ENCODE measurements at places on chromosomes 6 and 20.

DNA sequence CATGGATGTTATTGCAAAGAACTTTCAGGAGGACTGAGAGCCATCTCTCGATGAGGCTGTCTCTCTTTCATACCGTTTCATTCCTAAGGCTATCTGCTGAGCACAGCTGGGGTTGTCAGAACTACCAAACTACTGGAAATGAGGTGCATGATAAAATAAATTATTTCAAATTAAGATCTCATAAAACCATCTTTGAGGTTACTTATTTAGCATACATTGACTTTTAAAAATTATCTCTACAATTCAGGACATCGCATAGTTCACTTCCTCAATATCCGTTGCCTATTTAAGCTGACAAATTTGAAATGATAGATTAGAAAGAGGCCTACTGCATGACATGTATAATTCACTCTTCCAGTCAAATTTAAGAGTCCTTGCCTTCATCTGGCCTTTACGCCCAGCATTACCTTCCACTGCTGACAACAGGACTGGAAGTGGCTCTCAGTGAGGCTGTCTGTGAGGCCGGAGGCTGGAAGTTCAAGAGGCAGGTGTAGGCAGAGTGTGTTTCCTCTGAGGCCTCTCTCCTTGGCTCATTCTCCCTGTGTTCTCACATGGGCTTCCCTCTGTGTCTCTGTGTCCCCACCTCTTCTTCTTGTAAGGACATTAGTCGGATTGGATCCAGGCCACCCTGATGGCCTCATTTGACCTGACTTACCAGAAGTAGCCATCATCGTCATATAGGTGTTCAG lies 12.8 kb upstream of the DUSP22 start:
- DNase-seq: no peak

DNA sequence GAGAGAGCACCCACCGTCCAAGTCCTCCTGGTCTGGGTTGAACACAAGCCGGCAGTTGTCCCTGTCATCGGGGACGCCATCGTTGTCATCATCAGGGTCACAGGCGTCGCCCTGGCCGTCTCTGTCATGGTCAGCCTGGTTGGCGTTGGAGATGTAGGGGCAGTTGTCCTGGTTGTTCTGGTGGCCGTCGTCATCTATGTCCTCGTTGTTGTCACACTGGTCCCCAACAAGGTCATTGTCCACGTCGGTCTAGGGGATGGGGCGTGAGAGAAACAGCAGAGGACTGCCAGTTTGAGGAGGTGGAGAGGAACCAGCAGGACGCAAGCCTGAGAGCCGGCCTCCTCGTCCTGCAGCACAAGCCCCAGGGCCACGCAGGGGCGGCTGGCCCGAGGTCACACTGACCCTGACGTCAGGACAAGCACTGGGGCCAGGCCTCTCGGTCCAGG lies 28.5 kb downstream of the THBS2 start:
- no peak for DNase-seq

GRCh38 chr6:83590416-83590815 lies 78.1 kb downstream of the PRSS35 start:
- DNase-seq: no peak

DNA sequence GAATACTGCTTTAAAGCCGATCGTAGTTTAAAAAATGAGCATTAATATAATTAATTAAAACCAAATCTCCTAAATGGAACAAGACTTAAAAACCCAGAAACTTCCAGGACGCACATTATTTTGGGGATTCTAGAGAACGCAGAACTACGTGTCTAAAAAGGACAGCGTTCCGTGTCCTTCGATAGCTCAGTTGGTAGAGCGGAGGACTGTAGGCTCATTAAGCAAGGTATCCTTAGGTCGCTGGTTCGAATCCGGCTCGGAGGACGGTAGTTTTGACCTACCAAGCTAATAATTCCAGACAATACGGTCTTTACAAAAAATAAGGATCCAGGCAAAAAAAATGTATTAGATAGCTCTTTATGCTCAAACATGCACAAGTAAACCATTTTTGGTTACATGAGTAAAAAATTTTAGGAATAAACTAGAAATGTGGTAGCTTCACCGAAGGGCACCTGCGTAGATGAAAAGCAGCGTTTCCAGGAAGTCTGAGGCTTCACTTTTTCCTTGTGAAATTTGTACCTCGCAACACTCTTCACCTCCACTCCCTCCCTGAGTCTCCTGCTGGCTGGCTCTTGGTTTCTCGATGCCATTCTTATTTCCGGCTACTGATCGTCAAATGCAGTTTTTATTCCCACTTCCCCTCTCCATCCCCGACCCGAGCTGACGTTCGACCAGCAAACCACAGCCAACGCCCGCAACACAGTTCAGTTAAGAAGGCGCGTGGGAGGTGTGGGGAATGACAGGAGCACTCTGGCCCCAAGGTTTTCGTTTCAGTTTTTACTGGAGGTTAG lies 19.6 kb upstream of the ABT1 start:
- DNase-seq: peak; percentile 88

GRCh38 chr6:20534295-20535262 lies at the start of gene CDKAL1:
TSS of gene CDKAL1 (plus strand) at chr6:20534457. CDS start at chr6:20546351, 11,894 bp downstream.
- DNase-seq: peak; percentile 91

DNA sequence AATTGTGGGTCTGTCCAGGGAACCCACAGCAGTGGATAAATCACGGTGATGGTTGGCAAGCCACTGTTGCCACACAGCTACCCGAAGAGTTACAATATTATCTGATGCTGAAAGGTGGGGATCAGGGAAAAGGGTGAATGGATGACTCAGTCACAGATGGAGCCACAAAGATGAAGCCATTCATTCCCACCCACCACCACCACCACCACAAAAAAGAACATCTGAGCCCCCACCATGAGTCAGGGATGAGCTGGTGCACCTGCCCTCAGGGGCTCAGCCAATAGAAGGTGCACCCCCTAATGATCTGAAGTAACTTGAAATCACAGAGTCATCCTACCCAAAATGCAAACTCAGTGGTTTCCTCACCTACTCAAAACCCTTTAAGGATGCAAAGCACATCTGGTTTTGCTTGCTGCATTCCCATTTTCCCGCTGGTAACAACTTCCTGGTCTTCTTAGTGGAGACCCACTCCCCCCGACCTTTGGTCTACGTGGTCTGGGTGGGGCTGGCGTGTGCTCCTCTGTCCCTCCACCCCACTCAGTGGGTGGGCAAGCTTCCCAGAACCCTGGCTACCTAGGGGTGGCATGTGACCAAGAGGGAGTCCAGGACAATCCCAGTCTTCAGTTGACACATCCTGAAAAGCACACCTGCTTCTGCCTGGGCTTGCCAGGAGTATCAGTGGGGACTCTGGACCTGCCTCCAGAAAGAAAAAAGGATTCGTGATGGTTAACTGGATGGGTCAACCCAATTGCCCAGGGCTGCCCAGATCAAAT lies 125.5 kb downstream of the ANKRD60 start:
- no peak for DNase-seq

DNA sequence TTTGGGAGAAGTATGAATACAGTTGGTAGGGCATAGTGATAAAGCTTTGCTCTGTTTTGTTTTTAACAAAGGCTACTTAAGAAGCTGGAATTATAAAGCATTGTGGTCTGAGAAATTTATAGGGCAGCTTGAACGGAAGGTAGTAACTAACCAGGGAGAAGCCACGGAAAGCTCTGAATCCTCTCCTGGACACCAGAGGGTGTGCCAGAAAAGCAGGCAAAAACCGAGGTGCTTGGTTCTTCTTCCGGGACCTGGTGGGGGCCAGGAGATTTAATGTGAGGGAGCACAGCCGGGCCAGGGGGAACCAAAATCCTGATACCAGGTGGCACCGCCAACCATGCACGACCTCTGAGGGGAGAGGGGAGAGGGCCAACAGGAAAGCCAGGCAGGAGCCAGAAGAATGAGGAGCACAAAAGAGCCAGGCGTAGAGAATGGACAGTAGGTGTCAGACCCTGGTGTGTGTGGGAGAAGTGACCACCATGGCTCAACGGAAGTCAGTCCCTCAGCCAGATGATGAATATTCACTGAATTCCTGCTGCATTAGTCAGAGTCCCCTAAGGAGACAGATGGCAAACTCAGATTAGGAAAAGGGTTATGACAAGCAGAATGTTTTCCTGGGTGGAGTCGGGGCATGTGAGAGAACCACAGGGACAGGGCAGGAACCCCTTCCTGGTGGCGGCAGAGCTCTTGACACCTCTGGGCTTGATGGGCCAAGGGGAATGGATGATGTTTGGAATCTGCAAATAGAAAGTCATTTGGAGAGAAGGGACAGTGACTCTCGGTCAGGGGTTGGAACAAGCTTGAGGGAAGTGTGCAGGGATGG lies 262.3 kb downstream of the ZNF217 start:
- peak; percentile 27 for DNase-seq

Measured in HFF-Myc (cell line).